Testis (tissue), 5 donors: ENCODE measurements at places on chromosomes 16 and 17.

GRCh38 chr17:70859829-70860228 is 690.5 kb downstream of the KCNJ2 start:
- H3K4me1 ChIP-seq, result no peaks in the 10 kb centered on the region
- no peak overlapping the region for H3K4me3 ChIP-seq
- no peaks in the 10 kb centered on the region for H3K27me3 ChIP-seq

DNA sequence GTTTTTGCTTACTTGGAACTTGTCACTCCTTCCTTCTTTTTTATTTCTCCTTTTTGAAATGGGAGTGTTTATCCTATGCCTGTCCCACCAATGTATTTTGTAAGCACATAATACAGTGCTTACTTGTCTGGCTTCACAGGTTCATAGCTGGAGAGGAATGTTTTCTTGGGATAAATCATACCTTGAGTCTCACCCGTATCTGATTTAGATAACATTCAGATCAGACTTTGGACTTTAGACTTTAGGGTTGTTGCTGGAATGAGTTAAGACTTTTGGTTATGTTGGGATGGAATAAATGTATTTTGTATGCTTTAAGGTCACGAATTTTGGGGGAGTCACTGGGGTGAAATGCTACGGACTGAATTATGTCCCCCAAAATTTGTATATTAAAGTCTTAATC is 13.0 kb upstream of the LRRC75A start:
- no peaks in the 10 kb centered on the region for H3K27me3 ChIP-seq
- no peak for DNase-seq
- no peak overlapping the region for H3K27ac ChIP-seq
- H3K36me3 ChIP-seq, result no peaks in the 10 kb centered on the region

DNA sequence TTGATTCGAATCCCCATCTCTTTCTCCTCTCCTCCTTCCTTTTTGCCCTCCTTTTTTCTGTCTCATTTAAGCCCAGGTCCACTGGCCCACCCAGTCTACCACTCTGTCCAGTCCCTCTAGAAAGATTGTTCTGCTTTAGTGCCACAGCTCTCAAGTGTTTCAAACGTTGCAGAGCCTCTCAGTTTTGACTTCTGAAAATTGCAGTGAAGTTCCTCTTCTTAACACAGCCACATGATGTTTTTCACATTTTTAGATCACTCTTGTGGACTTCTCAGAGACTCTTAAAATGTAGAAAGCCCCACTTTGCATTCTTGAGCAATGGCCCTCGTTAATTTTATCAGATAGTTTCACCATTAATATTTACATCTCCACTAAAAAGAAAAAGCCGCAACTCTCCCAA is 253.1 kb downstream of the HAPSTR1 start:
- H3K36me3 ChIP-seq, result no peaks in the 10 kb centered on the region
- no peak for DNase-seq
- no peak overlapping the region for H3K27ac ChIP-seq
- no peaks in the 10 kb centered on the region for H3K4me1 ChIP-seq

DNA sequence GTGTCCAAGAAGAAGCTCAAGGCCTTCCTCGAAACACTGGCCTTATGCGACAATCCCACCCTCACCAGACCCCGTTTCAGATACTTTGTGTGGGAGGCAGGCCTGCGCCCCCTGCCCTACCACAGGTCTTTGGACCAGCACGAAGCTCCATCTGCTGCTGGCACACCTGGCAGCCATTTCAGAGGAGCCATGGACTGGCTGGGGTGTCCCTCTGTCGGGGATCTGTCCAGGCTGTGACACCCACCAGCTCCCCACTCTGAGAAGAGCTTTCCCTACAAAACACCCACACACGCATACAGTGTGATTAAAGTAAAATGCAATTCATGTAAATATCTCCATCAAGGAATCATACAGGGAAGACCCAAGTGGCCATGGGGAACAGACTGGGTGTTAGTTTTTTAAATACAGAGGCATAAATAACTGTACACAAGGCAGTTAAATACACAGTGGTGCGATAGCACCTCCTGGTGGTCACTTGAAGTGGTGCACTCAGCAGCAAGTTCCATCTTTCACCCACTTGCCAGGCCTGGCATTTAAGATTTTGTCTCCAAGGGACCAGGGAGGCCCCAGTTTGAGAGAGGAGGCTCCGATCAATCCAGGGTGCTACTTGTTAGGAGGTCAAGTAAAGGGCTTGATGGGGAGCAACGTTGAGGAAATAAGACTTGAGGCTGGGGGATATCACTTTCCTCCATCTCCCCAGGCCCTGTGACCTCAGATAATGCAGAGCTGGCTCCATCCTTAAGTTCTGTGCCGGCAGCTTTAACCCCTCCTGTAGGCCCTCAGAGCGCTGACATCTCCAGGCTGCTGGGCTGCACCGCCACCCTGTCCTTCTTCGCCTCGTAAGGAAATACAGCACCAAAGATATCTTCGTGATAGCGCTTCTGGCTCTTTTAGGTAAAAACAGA is 43.6 kb downstream of the NOS2 start:
- H3K27ac ChIP-seq, result no peak overlapping the region
- H3K27me3 ChIP-seq, result no peaks in the 10 kb centered on the region
- H3K36me3 ChIP-seq, result no peaks in the 10 kb centered on the region
- H3K4me1 ChIP-seq, result no peaks in the 10 kb centered on the region

DNA sequence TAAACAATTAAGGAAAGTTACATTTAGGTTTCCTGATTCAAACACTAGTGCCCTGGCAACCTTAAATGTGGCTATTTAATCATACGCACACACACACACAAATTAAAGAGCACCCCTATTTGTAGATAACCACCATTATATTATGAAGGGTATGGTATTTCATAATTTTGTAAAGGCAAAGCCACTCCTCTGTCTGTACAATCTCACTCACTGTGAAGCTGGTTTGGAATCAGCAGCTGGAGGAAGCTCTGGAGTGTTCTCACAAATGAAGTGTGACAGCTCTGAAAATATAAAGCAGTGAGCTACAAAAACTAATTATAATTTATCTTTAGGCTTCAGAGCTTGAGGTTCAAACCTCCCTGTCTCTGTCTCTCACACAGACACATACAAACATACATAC is 57.9 kb upstream of the KCNJ16 start:
- DNase-seq, result no peak
- H3K4me3 ChIP-seq, result no peak overlapping the region
- H3K27me3 ChIP-seq, result no peaks in the 10 kb centered on the region
- H3K4me1 ChIP-seq, result no peaks in the 10 kb centered on the region

- H3K4me3 ChIP-seq, result no peak overlapping the region
- H3K36me3 ChIP-seq, result no peaks in the 10 kb centered on the region
- no peaks in the 10 kb centered on the region for H3K27me3 ChIP-seq
- H3K4me1 ChIP-seq, result peaks cover 5% of the 10 kb centered on the region
- H3K27ac ChIP-seq, result no peak overlapping the region
- no peak for DNase-seq
Measured at GRCh38 chr17:50824429-50824828, 11.0 kb upstream of the WFIKKN2 start.

GRCh38 chr17:80873307-80873951 is 118.2 kb upstream of the CHMP6 start:
- H3K27me3 ChIP-seq, result no peaks in the 10 kb centered on the region
- H3K36me3 ChIP-seq, result no peaks in the 10 kb centered on the region
- H3K27ac ChIP-seq, result no peak overlapping the region

GRCh38 chr16:27838536-27839175 is 224.9 kb downstream of the GSG1L start:
- no peaks in the 10 kb centered on the region for H3K27me3 ChIP-seq
- no peaks in the 10 kb centered on the region for H3K36me3 ChIP-seq
- no peak for DNase-seq
- no peak overlapping the region for H3K27ac ChIP-seq
- no peaks in the 10 kb centered on the region for H3K4me1 ChIP-seq
- H3K4me3 ChIP-seq, result no peak overlapping the region

DNA sequence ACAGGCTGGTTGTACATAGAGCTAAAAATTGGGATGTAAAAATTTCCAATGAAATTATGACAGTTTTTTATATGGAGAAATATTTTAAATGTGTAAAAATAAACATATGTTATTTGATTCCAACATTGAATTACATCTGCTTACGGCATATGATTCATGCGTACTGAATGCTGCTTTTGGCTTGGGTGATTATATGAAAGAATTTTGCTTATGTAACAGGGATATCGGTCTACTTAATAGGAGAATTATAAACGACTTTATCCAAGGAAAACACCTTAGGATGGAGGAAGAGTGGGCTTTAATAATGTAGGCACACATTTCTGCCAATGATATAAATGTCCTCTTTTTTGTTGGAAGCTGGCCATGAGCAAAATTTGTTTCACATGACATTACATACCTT is 197.3 kb upstream of the GOT2 start:
- H3K27ac ChIP-seq, result no peak overlapping the region
- H3K36me3 ChIP-seq, result no peaks in the 10 kb centered on the region
- H3K4me1 ChIP-seq, result no peaks in the 10 kb centered on the region

- no peaks in the 10 kb centered on the region for H3K27me3 ChIP-seq
- no peak overlapping the region for H3K4me3 ChIP-seq
- H3K36me3 ChIP-seq, result no peaks in the 10 kb centered on the region
Measured at GRCh38 chr16:35569413-35569812, 2110.0 kb downstream of the TP53TG3F start.

DNA sequence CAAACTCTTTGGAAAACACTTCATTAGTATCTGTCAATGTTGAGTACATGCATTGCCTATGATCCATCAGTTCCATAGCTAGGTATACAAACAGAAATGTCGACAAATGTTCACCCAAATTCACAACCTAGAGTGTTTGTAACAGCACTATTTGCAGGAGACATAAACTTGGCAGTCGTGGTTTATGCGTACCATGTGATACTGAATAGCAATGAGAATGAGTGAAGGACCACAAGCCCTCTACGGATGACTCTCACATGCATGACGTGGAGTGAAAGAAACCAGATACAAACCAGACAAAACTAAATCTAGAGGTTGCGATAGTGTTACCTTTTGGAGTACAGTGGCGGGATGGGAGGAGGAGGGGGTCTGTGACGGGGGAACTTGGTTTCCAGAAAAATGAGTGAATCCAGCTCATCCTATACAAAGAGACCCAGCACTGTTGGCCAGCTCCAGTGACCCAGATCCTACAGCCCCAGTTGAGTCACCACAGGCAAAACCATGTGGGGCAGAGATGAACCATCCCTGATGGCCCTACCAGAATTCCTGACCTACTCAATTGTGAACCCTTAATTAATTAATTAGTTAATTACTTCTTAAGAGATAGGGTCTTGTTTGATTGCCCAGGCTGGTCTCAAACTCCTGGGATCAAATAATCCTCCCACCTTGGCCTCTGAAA is 15.9 kb upstream of the ULK2 start:
- H3K36me3 ChIP-seq, result no peaks in the 10 kb centered on the region
- no peaks in the 10 kb centered on the region for H3K27me3 ChIP-seq
- H3K4me1 ChIP-seq, result no peaks in the 10 kb centered on the region
- DNase-seq, result no peak

- H3K4me3 ChIP-seq, result no peak overlapping the region
- no peak overlapping the region for H3K27ac ChIP-seq
- no peaks in the 10 kb centered on the region for H3K4me1 ChIP-seq
- no peaks in the 10 kb centered on the region for H3K36me3 ChIP-seq
- DNase-seq, result no peak
- no peaks in the 10 kb centered on the region for H3K27me3 ChIP-seq
Measured at GRCh38 chr16:74080311-74080710, 216.3 kb upstream of the PSMD7 start.

- no peak overlapping the region for H3K27ac ChIP-seq
- no peak overlapping the region for H3K4me3 ChIP-seq
Measured at GRCh38 chr16:49987381-49987780, 37.6 kb upstream of the CNEP1R1 start.

GRCh38 chr17:78039581-78039980 is 81.1 kb downstream of the TNRC6C start:
- H3K4me3 ChIP-seq, result no peak overlapping the region
- H3K4me1 ChIP-seq, result peaks cover 7% of the 10 kb centered on the region
- H3K27ac ChIP-seq, result no peak overlapping the region
- H3K36me3 ChIP-seq, result no peaks in the 10 kb centered on the region

DNA sequence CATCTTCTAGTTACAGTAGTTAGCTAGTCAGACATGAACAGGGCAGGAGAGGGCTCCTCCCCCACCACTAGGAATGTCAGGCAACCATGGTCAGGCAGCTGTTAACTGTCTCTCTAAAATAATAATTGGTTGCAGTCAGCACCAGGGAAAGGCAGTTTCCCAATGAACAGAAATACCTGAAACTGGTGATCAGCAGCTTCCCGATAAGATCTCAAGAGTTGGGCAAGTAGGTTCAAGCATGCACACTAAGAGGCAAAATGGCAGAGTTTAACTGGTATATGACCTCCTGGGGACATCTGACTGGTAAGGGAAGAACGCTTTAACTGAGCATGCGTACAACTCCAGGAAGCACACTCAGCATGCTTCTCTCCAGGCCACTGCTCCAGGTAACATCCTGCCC is 12.6 kb upstream of the XYLT1 start:
- no peak for DNase-seq
- H3K27ac ChIP-seq, result no peak overlapping the region
- no peaks in the 10 kb centered on the region for H3K27me3 ChIP-seq
- no peaks in the 10 kb centered on the region for H3K4me1 ChIP-seq
- no peaks in the 10 kb centered on the region for H3K36me3 ChIP-seq

DNA sequence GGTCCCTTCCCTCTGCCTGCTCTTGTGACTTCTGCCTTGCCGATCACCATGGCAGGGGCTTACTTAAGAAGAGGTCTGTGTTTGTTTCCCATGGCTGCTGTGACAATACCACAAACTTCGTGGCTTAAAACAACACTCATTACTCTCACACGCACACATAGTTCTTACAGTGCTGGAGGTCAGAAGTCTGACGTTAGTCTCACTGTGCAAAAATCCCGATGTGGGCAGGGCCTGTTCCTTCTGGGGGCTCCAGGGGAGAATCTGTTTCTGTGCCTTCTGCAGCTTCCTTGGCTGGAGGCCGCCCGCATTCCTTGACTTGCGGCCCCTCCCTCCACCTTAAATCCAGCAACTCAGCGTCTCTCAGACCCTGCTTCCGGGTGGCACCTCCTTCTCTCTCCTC is 249.2 kb upstream of the GSE1 start:
- H3K4me3 ChIP-seq, result no peak overlapping the region
- DNase-seq, result peak; percentile 68
- no peaks in the 10 kb centered on the region for H3K36me3 ChIP-seq
- peaks cover 78% of the 10 kb centered on the region for H3K4me1 ChIP-seq
- no peaks in the 10 kb centered on the region for H3K27me3 ChIP-seq

DNA sequence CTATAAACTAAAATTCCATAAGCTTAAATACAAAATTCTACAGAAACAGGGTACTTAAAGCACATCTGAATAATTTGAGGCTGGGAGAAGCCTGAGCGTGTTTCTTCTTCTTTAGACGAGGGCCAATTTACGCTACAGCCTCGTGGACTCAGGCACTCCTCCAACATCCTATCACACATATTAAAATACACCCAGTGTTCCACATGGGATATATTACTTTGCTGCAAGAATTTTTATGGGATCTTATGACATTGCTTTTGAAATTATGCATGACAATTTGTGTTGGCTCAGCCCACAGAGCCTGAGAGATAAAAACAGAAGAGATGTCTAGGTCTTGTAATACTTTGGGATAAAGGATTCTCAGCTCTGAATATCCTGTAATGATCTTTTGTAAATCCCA is 3.5 kb upstream of the TANGO6 start:
- H3K27ac ChIP-seq, result no peak overlapping the region
- no peaks in the 10 kb centered on the region for H3K4me1 ChIP-seq
- no peaks in the 10 kb centered on the region for H3K36me3 ChIP-seq
- H3K27me3 ChIP-seq, result no peaks in the 10 kb centered on the region
- no peak for DNase-seq

GRCh38 chr16:89025636-89026035 is 48.6 kb upstream of the CBFA2T3 start:
- no peaks in the 10 kb centered on the region for H3K4me1 ChIP-seq
- H3K27ac ChIP-seq, result no peak overlapping the region
- H3K27me3 ChIP-seq, result no peaks in the 10 kb centered on the region
- no peak for DNase-seq

GRCh38 chr16:27232061-27232900 is 29.0 kb downstream of the KDM8 start:
- H3K36me3 ChIP-seq, result no peaks in the 10 kb centered on the region
- H3K27me3 ChIP-seq, result no peaks in the 10 kb centered on the region
- H3K27ac ChIP-seq, result no peak overlapping the region
